Smooth muscle cell of bladder (primary cell): ENCODE measurements at places on chromosomes 5 and 9. TPM values are rescaled to one million over a fixed set of nuclear protein-coding genes. Genes with fewer than 3 reads are reported as not detected.

DMRT3 gene
- total RNA-seq = not detected in 2 replicates

PFN3 gene
- not detected in 2 replicates for total RNA-seq

RNF180 gene
- 0.71 and 0.74 TPM in 2 replicates for total RNA-seq

FAM169A gene
- total RNA-seq = under 0.01 and 0.09 TPM in 2 replicates
